ENCODE measurements at places on chromosomes 13 and 19.

GRCh38 chr19:10043286-10043927 lies 30.1 kb downstream of the RDH8 start:
- no peak for DNase-seq

GRCh38 chr13:80338781-80339562 lies 2.0 kb downstream of the SPRY2 start:
- DNase-seq: no peak

DNA sequence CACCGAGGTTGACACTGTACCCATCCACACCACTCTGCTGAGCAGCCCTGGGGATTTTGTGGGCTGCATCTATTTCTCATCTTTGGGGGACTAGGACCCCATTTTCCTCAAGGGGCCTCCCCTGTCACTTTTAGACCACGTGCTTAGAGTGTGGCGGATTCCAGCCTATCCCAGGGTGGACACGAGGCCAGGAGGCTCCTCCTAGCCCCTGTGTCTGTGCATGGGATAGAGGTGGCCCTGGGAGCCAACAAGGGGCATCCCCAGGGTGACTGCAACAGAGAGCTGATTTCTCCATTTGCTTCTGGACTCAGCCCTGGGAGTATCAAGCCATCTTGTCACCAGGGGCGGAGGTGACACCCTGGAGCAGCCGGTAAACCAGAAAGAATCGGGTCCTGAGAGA lies 24.2 kb downstream of the CPAMD8 start:
- no peak for DNase-seq

DNA sequence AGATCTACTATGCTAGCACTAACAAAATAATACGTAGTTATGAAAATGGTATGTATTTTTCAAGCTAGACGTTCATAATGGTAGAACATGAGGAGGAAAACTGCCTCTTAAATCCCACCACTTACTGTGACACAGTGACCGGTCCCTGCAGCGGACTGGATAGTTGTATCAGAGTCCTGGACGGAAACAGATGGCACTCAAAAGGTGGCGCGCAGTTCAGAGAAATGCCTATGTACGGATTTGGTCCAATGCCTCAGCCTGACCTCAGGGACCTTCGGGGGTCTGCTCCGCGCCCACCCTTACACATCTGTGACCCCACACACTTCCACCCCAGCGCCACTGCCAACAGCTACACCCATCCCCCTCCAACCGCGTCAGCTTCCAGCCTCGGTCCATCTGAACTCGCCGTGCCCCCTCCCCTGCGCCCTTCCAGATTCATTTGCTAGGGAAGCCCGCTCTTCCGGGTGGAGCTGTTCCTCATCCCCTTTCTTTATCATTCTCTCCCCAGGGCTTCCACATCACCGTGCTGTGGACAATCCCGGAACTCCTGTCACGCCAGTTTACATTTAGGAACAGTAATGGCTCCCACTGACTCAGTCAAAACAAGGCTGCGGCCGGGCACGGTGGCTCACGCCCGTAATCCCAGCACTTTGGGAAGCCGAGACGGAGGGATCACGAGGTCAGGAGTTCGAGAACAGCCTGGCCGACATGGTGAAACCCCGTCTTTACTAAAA lies 792 bp upstream of the LENG8 start:
- peak; percentile 21 for DNase-seq

DNA sequence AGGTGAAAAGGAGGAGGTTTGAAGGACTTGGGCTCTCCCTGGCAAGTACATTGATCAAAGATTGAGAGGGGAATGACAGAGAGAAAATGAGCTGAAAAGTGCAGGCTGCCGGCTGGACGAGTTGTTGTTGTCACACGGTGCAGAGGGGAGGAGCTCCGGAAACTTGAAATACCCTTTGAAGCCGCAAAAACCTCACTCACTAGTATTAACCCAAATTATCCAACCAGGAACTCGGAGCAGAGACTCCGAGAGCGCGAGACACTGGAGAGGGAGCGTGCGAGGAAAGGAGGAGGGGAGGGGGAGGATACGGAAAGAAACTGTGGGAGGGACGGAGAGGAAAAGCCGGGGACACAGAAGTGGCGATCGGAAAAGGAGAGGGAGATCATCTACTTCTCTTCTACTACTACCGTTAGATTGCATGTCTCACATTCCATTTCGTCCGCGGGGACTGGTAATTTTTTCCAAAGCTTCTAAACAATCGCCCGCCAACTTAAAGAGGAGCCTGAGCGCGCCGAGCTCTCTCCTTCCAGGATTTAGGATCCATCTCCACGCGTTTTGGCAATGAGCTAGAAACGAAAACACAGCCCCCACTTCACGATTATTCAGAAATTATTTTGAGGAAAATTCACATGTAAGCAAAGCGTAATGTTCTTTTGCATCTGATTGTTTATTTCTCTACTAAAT lies at the start of gene DACH1:
Gene DACH1 (minus strand): TSS at position 74 of the 684 bp plus-strand sequence.
- no peak for DNase-seq

GRCh38 chr19:46610413-46610775 lies 9.3 kb downstream of the CALM3 start:
- no peak for DNase-seq

DNA sequence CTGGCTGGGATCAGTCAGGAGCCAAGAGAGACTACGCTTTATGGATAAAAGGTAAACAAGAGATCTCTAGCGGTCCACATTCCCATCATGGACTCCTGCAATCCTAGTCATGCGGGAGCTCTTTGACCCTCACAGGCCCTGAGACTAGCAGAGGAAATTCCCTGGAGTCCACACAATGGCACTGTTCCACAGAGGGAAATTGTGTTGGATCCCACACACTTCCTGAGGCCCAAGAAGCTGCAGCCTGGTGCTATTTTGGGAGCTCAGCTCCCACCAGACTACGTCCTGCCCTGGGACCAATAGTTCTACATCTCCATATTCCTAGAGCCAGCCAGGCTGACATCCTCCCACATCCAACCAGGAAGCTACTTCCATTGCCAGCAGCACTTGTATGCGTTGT lies 2358.4 kb downstream of the PCDH9 start:
- no peak for DNase-seq

DNA sequence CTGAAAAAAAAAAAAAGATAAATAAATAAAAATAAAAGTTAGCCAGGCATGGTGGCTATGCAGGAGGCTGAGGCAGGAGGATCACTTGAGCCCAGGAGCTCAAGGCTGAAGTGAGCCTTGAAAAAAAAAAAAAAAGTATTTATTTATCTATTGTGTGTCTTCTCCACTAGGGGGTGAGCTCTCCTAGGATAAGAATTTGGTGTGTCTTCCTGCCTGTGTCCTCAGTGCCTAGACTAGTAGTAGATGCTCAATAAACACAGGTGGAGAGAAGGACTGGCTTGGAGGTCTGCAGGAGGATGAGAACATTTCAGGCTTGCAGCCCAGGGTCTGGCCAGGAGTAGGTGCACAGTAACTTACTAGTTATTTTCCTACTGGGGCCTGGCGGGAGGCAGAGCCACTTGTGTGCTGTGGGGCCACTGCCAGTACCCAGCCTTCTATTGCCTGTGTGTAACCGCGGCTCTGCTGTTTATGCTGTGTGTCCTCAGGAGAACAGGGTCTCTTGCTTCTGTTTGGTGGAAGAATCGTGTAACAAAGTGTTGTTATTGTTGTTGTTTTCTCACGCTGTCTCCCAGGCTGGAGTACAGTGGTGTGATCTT lies 5.4 kb downstream of the LMTK3 start:
- DNase-seq: peak; percentile 65

GRCh38 chr13:81606074-81606473 lies 1265.1 kb upstream of the SPRY2 start:
- no peak for DNase-seq

DNA sequence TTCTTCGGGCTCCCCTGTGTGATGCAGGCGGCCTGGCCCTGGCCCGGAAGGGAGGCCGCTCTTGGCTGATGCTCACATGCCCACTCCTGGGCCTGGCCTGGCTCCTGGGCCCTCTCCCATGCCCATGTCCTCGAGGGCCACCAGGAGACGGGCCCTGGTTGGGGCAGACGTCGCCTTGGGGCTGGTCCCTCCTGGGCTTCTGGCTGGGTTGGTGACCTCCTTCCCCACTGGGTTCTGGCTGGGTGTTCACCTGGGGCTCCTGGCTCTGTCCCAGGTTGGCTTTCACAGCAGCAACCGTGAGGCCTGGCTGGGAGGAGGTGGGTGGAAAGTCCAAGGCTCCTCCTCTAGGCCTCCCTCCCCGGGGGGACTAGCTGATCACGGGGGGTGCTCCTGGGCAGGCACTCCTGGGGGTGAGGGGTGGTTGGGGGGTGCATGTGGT lies 15.5 kb upstream of the SLC7A10 start:
- DNase-seq: no peak

DNA sequence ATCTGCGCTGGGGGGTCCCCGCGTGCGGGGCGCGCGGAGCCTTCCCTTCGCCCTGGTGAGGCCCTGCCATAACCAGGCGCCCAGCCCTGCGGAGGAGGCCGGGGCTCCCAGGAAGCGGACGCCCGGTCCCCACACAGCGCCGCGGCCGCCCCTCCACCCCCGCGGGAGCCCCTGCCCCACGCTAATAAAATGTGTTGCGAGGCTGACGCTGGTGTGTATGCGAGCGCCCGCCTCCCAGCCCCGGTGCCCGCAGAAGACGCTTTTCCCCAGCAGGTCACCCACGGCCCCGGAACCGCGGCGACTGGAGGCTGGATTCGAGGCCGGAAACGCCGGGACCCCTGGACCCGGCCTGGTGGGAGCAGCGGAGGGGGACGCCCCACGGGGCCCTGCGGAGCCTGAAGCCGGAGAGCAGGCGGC lies 12.1 kb upstream of the CDC34 start:
- no peak for DNase-seq

DNA sequence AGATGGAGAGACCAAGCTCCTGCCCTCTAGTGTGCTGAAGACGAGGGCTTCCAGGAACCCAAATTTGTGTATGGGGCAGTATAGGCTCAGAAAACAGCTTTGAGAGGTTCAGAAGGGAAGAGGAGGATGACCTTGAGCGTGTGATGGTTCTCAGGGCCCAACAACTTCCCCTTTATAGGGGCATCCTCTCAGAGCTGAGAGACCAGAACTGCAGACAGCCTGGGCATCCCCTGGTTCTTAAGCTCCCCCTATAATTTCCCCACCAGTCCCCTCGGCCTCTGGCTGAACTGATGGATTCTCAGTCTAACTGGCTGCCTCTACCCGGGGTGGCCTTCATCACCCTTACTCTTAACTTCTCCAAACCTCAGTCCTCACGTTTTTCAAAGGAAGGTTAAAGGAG lies 167.5 kb downstream of the URI1 start:
- no peak for DNase-seq

DNA sequence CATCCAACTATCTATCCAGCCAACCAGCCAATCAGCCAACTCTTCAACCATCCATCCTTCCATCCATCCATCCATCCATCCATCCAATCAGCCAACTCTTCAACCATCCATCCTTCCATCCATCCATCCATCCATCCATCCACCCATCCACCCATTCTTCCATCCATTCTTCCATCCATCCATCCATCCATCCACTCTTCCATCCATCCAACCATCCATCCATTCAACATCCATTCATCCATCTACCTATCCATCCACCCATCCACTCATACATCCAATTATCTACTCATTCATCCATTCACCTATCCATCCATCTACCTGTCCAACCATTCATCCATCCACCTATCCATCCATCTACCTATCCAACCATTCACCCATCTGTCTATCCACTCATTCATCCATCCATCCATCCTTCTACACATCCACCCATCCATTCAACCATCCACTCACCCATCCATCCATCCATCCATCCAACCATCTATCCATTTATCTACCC lies 9.4 kb downstream of the ARHGEF18 start:
- DNase-seq: no peak

DNA sequence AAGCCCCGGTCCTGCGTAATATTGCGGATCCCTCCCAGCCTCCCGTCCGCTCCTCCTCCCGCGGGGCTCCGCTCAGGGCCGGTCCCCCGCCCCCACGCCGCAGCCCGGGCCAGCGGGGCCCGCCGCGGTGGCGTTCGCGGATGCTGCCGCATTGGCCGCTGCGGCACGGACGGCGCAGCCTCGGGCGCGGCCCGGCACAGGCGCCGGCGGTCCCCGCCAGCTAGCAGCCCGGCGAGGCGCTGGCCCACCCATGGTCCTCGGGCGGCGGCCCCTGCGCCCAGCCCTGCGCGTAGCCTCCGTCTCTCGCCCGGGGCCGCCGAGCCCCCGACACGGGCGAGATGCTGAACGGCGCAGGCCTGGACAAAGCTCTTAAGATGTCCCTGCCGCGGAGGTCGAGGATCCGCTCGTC lies at the start of gene ATP8A2:
Gene ATP8A2 (plus strand): TSS at position 100 of the 409 bp plus-strand sequence. CDS start 239 bp downstream, at position 339.
- DNase-seq: no peak

- no peak for DNase-seq
Observed at GRCh38 chr13:71576571-71576970, 290.4 kb downstream of the DACH1 start.
